ENCODE measurements at places on chromosomes 2 and 18.

DNA sequence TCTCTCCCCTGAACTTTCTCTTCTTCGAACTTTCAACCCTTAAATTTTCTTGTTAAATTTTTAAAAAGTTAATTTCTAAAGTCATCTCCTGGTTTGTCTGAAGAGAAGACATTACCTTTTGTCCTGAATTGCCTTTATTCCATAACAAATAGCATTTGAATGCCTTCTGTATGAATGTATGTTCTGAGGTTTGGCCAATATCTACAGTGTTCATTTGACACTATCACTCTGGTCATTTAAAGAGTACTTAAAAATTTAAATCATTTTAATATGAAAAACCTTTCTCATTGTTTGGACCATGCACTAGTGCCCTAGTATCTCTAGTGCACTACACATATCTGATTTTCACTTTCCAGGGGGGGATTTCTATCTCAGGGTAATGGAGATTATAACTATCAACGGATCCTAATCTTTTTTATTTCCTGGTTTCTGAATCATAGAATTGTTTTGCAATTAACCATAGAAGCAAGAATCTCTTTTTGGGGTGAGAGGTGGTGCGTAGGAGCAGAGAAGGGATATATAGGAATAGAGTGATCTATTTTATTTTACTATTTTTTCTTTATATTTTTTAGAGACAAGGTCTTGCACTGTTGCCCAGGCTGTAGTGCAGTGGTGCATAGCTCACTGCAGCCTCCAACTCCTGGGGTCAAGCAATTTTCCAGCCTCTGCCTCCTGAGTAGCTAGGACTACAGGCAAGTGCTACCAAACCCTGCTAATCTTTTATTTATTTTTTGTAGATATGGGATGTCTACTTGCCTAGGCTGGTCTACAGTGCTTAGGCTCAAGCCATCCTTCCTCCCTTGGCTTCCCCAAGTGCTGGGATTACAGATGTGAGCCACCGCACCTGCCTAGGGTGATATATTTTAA, 25.5 kb downstream of the TANC1 start:
- peak; percentile 40 for DNase-seq

DNA sequence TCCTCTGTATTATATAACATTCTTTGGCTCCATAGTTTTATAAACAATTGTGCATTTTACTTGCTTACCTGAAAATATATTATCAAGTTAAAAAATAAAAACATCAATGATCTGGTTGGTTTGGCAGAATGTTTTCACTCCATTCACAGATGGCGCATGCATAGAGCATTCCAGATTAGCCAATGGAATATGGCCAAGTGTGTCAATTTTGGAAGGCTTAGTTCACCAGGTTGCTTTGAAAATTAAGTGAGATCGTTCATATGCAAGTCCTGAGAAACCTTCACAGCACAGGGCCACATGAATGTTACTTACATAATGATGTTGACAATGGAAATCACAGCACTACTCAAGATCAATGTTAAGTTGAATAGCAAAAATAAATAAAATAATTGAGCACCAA, 335.7 kb downstream of the GRB14 start:
- DNase-seq: no peak

- DNase-seq: no peak
Observed at GRCh38 chr2:128590309-128591021, 271.8 kb upstream of the HS6ST1 start.

DNA sequence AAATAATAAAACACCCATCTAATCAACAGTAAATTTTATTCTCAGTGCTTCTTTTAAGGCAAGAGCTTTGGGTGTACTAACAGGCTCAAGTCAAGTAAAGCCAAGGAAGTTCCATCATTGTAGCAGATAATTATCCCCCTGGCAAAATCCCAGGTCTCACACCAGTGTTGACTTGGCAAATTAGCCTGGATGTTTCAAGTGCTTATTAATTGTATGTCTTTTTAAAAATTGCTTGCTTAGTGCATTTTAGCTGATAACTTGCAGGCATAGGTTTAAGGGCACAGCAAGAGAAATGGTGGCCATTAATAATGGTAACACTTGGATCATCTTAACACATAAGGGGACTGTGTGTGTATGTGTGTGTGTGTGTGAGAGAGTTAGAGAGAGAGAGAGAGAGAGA, 42.0 kb upstream of the FMNL2 start:
- DNase-seq: no peak

DNA sequence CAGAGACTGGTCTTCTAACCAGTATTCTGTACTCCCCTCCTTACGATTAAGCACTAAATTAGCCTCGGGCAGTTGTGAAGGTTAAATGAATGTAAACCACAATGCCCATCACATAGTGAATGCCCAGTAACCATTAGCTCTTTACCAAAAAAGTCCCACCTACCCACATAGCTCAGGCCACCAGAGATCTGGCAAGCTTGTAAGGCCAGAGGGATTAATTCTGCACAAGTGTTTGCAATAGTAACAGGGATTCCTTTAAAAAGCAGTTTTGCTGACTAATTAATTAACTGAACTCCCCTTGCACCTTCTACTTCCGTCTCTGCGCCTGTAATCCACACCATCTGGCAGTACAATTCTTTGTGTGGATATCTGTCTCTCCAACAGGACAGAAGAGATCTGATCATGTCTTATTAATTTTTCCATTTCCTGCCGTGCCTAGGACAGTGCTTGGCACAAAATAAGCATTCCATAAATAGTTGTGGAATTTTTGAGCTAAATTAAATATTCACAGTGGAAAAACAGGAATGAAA, 36.2 kb upstream of the IGFBP2 start:
- no peak for DNase-seq

DNA sequence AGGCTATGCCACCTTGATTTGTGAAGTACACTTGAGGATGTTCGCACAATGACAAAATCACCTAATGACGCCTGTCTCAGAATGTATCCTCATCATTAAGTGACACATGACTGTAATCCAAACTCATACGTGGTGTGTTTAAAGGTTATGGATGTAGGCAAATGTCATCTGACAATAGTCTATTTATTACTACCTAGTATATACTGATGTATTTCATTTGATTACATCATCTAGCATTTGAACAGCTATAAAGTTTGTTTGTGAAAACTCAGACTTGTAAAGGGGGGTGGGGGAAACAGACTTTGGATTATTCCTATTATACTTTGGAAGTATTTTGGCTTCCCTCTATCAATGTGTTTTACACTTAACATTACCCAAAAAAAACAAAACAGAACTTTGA, 129.9 kb downstream of the TANC1 start:
- peak; percentile 60 for DNase-seq

- DNase-seq: no peak
Observed at GRCh38 chr2:199434555-199434954, 23.2 kb downstream of the SATB2 start.

- DNase-seq: no peak
Observed at GRCh38 chr2:241000831-241001321, 2.5 kb downstream of the SNED1 start.

GRCh38 chr2:136905779-136906178, 140.4 kb downstream of the THSD7B start:
- no peak for DNase-seq

DNA sequence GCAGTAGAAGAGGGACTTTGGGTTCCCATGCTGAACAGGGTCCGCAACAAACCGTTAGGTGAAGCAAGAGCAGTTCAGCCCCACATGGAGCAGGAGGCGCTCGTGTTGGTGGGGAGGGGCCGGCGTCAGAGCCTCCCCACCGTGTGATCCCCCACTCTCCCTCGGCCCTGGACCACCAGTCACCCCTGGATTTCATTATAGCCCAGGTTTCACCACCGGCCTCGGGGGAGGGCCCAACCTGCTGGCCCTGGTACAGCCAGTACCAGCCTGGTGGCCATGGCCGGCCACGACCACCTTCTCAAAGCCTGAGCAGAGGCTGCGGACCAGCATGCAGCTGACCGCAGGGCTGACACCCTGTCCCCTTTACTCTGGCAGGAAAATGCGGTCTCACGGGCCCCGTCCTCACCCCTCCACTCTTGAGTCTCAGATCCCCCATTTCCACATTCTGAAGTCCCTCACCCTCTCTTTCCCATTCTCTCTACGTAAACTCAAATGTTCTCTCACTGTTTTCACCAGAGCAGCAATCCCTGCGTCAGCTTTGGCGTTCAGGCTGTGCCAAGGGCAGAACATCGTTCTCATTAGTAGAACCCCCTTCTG, 8.6 kb downstream of the MLPH start:
- DNase-seq: no peak

DNA sequence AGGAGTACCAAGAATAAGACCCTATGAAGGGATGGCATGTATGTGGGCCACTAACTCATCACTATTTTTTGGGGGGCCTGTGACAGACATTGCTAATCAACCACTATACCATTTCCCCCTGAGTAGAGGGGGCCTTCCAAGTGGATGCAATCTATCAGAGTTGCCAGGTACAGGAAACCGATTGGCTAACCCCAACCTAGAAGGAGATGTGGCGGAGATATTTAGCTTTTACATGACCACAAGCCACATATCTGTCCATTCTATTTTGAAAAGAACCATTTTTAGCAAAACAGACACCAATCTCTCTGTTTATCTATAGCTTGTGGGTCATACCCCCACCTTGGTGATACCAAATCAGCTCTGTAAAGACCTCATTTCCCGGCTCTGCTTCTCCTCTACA, 51.0 kb downstream of the PAX8 start:
- DNase-seq: no peak

DNA sequence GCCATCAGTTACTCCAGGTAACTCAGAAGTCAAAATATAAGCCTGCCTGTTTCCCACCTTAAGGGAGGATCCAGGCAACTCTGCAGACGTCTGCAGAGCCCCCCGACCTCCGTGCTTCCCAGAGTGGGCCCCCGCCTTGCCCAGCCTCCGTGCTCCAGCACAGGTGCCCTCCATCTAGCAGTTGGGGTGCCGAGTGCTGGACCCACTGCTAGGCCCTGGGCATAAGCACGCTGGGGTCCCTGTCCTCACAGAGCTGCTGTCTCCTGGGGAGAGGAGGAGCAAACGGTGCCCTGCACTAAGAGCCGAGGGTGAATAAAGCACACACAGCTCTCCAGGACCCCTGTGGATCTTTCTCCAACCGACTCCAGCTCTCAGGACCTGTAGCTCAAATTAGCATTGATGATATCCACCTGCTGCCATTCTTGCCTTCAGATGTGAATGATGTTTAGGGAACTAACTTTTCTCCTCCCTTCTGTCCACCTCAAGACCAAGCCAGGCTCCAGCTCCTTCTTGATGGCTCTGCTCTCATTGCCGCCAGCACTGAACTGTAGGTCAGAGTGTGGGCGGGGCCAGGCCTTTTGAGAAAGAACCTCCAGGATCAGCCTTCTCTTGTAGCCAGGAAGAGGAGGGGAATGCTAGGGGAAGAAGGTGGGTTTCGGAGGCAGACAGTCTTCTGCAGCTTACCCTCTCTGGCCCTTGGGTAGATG, 121.2 kb downstream of the SMAD7 start:
- no peak for DNase-seq

- DNase-seq: peak; percentile 70
Observed at GRCh38 chr2:200307724-200308545, 1.4 kb downstream of the SPATS2L start.

- no peak for DNase-seq
Observed at GRCh38 chr2:20818820-20819219, 4.1 kb downstream of the LDAH start.

- DNase-seq: peak; percentile 27
Observed at GRCh38 chr2:18311420-18312195, 248.8 kb downstream of the RDH14 start.

DNA sequence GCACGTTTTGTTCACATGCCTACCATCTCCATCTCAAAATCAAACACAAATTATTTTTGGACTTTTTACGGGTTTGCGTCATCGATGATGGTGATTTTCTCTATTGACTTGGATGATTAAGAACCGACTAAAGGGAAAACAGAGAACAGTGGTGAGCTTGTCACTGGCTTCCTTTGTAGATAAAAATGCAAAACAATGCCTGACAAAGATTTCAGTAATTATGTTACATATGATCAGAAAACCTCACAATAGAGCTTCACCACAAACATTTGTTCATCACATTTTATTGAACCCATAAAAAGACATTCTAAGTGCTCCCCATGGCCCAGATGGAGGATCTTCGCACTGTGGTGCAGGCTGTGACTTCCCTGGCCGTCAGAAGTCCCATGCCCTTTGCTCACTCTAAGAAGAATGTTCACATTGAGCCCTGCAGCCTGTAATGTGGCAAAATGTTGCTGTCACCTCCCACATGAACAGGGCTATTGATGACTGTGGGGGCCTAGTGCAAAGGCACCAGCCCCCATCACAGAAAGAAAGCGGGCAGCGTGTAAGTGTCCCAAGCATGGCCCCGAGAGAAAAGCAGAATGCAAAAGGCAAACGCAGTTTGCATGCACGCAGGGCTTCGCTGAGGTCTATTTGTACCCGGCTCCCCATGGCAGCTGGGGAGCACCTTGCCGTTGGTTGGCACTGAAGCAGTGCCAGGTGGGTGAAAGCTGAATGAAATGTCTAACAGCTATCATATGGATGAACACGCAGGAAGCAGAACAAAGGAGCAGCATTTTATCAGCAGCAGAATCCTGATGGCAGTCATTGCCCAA, 60.6 kb downstream of the BCL2 start:
- DNase-seq: no peak

DNA sequence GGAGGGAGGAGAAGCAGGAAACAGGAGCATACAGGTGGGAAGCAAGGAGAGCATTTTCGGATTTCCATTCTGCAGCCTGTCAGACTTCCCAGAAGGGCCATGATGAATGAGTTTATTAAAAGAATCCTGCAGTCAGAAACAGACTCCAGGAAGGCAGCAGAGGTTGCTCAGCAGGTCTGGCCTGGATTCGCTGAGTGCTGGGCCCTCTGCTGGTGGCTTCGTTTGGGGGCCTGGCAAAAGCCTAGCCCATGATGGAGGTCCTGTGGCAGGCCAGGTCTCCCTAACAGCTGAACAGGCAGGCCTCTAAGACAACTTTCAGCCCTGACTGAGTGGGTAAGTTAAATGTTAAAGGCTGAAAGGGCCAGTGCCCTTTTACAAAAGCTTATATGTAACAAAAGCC, 108.2 kb upstream of the CAPN13 start:
- DNase-seq: no peak

GRCh38 chr2:3986063-3986462, 282.7 kb downstream of the DCDC2C start:
- DNase-seq: no peak

GRCh38 chr18:33720133-33720532, 142.1 kb downstream of the ASXL3 start:
- peak; percentile 67 for DNase-seq

GRCh38 chr2:131145040-131145439, 39.9 kb downstream of the PLEKHB2 start:
- DNase-seq: no peak

DNA sequence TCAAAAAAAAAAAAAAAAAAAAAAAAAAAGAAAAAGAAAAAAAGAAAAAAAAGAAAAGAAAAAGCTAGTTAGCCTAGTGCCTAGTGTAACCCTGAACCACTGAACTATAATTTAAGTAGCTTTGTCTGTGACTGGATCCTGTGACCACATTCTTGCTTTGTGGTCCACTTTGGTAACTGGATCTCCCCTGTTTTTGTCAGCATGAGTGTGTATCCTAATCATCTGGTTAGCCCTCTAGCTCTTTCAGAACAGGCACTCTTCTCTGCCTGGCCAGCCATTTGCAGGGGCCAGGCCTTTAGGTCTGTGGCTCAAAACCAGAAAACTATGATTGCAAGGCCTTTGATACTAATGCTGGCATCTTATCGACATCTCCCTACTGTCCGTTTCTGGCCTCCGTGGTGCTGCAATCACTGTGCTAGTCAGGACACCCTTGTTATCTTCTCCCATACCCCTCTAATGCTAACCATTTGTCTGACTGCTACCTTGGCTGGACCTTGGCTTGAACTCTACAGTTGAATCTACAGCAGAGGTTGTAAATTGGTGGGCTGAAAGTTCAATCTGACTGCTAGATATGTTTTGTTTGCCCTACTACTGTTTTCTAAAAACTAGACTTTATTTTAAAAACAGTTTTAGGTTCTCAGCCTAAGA, 40.5 kb downstream of the RBKS start:
- DNase-seq: no peak

Measured in fibroblast of the aortic adventitia (primary cell).